Astrocyte of the cerebellum (primary cell): ENCODE measurements at places on chromosomes 16 and 17.

DNA sequence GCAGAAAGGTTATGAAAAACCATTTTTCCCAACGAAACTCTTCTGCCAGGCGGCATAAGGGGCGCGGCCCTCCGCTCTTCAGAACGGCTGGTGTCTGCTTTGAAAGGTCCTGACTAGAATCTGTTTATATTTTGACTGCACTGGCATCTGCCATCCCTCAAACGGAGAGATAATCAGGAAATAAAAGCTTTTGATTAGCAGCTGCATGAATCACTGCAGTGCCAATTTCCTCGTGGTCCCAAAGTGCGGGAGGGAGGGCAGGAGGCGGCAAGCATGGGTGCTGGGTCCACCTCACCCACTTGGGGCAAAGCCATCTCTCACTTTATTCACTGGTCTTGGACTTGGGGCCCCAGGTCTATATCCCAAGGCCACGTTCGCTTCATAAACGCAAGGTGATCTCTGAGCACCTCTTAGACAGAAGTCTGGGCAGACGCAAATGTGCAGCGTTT, 49.7 kb downstream of the TBC1D16 start:
- no peak for DNase-seq

- DNase-seq, result no peak
These were observed 243.9 kb upstream of the MYOCD start for GRCh38 chr17:12421646-12422306.

GRCh38 chr17:48110761-48111160, 3.2 kb downstream of the SNX11 start:
- no peak for DNase-seq

GRCh38 chr17:12040478-12040877, 19.8 kb downstream of the MAP2K4 start:
- DNase-seq, result no peak

GRCh38 chr17:73910206-73910605, 266.0 kb upstream of the SDK2 start:
- DNase-seq, result no peak

DNA sequence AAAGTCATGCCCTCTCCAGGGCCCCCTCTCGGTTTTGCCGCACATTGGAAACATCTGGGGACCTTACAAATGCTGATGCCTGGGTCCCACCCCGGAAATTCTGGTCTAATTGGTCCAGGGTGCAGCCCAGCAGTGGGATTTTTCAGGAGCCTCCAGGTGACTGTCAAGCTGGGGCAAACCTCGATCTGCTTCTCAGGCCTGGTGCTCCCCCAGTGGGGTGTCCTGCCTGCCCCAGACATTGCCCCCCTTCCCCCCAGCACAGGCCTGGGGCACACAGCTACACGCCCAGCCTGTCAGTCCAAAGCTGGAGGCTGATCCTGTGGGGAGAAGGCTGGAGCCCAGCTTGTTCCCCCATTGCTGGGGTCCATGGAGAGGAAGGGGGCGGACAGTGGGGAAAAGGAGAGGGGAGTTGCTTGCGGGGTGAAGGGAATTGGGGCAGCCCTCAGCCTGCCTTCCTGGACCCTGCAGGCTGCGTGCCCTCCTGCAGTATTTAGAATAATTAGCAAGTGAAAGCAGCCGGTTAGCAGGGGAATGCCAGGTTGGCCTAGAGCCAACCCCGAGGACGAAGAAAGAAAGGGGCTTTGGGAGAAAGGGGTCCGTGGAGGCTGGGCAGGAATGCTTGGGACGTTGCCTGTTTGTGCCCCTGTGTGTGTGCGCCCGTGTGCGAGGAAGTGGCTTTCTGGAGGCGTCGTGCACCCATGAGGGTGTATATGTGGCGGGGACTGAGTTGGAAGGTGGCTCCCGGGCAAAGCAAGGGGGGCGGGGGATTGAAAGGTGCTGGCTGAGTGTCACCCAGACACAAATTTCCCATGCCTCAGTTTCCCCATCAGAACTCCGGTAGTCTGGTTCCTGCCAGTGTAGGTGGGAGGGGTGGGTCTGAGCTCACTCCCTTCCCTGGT, 5.9 kb downstream of the FOXJ1 start:
- no peak for DNase-seq
